ENCODE measurements at places on chromosomes 12 and 14.
A peak's percentile ranks its signal among the peaks of the same experiment; 100 is the strongest.

DNA sequence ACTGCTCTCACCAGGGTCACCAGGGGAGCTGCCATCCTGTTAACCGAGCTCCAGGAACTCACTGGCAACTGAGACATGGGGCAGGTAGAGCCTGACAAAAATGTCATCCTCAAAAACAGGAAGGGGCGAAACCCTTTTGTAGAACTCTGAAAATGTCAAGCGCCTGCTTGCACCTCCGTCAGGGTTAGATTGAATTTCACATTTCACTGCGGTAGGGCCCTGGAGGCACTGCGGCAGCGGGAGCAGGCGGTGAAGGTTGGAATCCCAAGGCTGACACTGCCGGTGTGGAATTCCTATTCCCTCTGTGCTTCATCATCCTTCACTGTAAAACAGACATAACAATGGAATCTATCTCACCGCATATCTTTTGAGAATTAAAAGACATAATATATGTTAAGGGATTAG lies 142.8 kb upstream of the TMCC3 start:
- no peak for DNase-seq

DNA sequence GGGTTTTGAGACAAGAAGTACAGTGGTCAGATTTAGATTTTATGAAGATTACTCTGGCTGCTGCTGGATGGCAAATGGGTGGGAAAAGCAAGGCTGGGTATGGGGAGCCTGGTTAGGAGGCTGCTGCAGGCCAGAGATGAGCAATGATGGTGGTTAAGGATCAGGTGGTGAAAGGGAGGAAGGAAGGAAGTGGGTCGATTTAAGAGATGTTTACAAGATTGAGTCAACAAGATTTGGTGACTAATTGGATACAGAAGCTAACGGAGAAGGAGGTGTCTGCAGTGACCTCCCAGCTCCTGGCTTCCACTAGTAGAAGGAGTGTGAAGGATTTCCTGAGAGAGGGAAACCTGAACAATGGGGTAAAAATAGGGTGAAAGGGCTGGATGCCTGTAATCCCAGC lies 18.7 kb downstream of the NOS1 start:
- no peak for DNase-seq

DNA sequence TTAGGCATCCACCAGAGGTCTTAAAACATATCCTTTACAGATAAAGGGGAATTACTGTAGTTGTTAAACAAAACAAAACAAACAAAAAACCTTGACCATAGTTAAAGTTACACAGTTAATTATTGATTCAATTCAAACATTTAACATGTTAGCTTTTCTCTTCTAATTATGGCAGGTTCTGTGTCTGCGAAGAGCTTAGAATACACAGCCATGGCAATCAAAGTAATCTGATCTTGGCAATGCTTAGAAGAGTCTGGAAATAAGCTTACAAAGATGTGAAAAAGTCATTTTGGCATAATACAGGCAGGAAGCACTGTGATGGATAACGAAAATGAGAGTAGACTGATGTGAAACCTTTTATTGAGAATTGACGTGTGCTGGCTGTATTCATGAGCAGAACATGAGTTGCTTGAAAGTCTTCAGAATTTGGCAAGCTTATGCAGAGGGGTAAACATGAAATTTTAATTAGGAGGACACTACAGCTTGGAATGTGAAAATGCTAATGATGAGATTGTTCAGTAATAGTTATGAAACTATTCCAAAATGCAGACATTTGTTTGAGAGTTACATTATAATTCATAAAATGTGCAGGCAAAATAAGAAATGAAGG lies 629.6 kb downstream of the FSCB start:
- no peak for DNase-seq

DNA sequence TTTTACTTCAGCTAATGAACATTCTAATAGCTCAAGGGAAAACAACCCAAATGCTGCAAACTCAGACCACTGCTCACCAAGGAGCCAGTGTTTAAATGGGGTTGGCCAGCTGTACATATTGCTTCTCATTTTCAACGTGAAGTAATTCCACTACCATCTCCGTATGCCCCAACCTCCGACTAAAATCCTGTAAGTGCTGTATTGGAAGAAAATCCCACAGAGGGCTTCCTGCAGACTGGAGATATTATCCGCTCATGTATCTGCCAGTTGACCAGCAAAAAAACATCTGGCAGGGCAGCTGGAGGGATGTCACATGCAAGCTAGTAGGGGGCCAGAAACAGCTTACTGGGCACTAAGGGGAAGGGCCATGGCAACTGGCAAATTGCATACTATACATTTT lies 485.0 kb downstream of the SNAPC1 start:
- no peak for DNase-seq

GRCh38 chr14:101372894-101373620 lies 188.2 kb upstream of the DIO3 start:
- DNase-seq: no peak

- peak; percentile 15 for DNase-seq
Measured at GRCh38 chr14:20857630-20858261, 33.4 kb upstream of the RNASE3 start.

GRCh38 chr12:40215982-40216381 lies 8.8 kb upstream of the LRRK2 start:
- DNase-seq: no peak

All from astrocyte of the cerebellum (primary cell).